AG20443 (cell line): ENCODE measurements at places on chromosomes 5 and 9.

DNA sequence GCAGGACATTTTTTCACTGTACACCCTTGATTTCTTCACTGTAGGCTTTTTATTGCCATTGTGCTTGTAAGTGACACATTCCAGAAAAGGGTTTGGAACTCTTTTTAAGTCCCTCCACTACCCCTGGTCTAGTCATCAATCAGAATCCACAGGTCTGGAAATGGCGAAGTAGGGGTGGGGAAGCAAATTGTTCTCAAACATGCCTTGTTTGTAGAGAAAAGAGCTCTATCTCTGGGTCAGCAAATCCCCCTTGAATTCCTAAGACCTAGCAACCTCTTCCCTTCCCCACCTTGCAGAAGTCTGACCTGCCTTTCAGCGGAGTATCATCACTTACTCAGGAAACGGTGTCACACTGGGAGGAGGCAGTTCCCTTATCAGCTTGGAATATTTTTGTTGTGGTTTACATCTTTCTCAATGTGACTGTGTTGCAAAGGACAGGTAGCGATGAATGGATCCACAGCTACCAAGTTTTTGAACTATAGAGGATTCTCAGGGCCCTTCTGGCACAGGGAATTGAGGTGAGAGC, 3.2 kb downstream of the SH3RF2 start:
- DNase-seq, result no peak

DNA sequence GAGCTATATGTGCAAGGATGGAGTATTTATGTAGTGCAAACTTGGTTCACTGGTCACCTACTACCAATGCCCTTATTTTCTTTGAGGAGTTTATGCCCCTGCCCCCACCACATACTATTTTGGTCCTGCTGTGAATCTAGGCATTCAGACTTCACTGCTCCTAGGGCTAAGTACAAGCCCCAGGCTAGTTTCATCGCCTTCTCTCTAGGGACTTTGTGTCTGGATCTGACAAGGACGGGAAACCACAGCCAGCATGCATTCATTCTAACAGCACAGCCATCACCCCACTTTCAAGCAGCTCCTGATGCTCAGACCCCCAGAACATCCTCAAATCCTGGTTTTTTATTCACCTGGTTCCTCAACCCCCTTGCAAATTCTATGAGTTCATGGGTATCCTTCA, 56.8 kb downstream of the DRD1 start:
- no peak for DNase-seq

- no peak for DNase-seq
Observed at GRCh38 chr5:34682926-34683623, 26.9 kb downstream of the RAI14 start.

DNA sequence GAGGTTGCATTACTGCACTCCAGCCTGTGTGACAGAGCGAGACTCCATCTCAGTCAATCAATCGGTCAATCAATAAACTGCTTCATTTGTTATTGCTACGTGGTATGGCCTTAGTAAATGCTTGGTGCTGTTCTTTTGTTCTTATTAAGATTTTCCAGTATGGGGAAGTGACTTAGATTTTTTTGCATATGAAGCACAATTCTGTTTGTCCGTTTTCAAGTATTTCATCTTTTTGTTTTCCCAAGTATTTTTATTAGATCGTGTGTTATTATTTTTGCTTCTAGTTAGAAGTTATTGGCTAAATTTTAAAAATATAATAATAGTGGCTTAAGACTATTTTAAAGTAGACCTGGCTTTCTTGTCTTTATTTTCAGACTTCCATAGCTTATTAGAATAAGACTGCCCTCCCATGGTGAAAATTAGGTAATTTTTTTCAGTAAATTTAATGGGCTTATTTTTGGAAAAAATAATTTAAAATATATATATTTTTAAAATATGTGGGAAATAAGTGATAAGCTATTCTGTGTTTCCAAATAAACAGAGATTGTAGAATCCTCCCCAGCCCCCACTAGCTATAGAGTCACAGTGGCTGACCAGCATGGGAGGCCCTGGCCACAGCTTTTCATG, 14.7 kb upstream of the OMD start:
- peak; percentile 22 for DNase-seq

- DNase-seq, result no peak
Observed at GRCh38 chr5:176171171-176171760, 67.0 kb upstream of the SIMC1 start.

DNA sequence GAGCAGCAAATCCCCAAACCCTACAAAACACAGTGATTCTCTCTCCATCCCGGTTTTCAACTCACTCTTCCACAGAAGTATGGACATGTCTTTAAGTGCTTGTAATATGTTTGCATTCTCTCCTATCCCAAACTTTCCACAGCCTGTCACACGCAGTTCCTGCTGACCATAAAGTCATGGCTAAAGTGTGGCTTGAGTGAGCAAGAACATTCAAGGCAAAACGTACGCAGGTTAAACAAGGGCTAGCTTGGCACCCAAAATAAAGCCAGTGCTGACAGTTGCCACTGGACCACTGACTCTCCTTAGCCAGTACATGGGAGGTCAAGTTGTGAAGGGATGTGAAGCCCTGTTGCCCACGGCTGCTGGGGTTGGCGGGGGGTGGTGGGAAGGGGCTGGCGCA, 211.1 kb upstream of the IRX1 start:
- DNase-seq, result no peak

DNA sequence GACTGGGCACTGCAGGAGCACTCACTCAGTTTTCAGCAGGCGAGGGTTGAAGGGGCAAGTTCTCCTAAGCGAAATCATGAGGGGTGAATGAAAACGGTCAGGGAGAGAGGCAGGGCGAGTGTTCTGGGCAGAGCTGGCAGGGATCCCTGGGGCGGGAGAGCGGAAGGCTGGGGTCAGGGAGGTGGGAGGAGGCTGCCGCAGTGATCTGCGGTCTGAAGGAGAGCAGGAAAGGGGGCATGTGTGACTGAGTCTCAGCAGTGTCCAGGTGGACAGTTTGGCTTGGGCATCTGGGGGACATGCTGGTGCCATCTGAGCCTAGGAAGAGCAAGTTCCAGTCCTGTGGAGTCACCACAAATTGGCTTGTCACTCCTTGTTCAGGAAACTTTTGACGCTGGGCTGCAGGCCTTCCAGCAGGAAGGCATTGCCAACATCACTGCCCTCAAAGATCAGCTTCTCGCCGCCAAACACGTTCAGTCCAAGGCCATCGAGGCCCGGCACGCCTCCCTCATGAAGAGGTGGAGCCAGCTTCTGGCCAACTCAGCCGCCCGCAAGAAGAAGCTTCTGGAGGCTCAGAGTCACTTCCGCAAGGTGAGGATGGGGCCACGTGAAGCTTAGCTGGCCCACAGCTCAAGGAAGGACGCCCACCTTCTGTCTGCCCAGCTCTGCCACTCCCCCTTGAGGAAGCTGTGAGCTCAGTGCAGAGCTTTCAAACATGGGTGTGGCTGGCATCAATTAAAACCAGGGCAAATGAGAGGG, 31.1 kb downstream of the DYNC2I2 start:
- DNase-seq, result peak; percentile 48

GRCh38 chr9:137236936-137237421, 4.1 kb upstream of the TUBB4B start:
- DNase-seq, result no peak

DNA sequence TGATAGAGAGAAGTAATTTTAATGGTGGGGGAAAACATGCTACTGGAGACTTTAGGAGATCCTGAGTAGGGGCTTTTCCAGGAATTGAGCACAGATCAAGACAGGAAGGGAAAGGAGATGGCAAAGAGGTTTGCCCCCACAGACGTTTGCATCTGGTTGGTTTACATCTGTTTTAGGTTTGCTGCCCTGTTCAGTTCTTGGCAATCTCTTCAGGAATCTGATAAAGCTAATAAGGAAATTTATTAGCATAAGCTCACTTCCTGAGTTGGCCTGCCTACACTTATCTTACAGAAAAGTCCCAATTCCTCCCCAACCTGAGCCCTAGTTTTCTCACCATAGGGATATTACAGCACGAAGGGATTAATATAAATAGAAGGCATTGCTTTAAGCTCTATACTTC, 3.4 kb upstream of the CFAP95 start:
- DNase-seq, result no peak

DNA sequence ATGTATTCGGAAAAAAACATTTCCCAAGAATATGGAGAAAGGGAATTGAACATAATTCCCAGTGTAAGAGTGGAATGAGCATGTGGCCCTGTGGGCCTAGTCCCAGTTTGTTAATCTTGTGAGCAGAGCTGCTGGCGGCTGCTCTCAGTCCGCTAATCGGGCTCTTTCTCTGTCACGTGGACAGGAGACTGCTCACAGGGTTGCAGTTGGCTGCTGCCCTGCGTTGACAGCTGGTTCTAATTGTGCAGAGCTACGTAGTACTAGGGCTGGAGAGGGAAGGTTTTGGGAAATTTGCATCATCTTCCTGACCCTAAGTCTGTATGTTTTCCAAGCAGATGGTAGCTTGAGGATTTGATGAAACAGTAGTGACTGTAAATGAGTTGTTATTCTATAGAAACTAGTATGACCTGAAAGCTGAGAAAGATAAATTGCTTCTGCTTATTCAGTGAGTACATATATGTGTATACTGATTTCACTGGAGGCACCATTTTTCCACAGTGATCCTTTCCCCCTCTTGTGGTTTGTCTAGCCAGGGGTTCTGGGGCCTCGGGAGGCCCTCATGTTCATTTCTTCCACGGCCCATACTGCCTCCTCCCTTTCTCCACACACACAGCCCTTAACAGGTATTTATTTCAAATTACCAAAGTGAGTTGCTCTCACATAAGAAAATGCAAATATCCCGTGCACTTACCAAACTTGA, 100.6 kb downstream of the ANGPTL2 start:
- peak; percentile 95 for DNase-seq

DNA sequence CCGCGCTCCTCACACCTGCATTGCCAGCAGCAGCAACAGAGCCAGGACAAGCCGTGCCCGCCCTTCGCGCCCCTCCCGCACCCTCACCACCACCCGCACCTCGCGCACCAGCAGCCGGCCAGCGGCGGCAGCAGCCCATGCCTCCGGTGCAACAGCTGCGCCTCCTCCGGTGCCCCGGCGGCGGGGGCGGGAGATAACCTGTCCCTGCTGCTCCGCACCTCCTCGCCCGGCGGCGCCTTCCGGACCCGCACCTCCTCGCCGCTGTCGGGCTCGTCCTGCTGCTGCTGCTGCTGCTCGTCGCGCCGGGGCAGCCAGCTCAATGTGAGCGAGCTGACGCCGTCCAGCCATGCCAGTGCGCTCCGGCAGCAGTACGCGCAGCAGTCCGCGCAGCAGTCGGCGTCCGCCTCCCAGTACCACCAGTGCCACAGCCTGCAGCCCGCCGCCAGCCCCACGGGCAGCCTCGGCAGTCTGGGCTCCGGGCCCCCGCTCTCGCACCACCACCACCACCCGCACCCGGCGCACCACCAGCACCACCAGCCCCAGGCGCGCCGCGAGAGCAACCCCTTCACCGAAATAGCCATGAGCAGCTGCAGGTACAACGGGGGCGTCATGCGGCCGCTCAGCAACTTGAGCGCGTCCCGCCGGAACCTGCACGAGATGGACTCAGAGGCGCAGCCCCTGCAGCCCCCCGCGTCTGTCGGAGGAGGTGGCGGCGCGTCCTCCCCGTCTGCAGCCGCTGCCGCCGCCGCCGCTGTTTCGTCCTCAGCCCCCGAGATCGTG, 517 bp downstream of the KCNN2 start:
- DNase-seq, result peak; percentile 21

DNA sequence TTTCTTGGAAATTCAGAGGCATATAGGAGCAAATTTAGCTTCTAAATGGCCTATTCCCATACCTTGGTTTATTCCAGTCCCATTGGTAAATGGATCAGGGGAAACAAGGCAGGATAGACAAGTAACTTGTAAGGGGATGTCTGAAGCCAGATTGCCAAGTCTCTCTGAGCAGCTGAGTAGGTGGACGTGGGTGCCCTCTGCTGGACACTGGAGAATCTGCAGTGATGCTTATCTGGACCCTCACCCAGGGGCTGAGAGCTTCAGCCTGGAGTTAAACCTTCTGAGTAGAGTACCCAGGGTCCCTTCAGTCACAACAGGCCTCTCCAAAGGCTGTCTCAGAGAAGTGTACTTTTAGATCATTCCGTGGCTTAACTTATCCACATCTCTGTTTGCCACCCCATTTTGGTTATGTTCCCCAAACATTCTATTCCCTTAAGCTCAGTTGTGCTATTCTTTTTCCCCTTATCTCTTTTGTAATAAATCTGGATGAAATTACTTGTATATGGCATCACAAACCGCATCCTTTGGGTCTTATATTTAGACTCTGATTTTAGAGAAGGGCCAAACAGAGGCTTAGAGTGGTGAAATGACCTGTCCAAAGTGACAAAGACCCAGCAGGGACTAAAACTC, 218.3 kb upstream of the GLRA1 start:
- peak; percentile 81 for DNase-seq

DNA sequence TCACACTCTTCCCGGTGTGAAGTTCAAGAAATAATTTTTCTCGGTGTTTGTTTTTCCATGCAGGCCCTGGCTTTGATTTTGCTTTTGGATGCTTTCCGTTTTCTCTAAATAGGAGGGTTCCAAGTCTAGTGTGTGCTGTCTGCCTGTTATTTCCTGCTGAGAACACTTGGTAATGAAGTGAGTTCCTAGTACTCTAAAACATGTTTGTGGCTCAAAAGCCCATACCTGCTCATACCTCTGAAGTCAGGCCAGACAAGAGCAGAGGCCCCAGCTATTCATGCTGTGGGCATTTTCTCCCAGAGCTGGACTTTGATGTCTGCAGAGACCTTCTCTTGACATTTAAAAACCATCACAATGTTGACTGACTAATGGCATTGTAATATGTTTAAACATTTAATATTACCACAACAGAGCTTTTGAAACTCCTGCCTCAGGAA, 211.2 kb downstream of the GOLPH3 start:
- DNase-seq, result peak; percentile 18

- DNase-seq, result peak; percentile 91
Observed at GRCh38 chr9:77433675-77434445, 214.3 kb downstream of the GNA14 start.

GRCh38 chr5:34571677-34572041, 84.5 kb upstream of the RAI14 start:
- DNase-seq, result peak; percentile 52

- peak; percentile 43 for DNase-seq
Observed at GRCh38 chr5:32512926-32513325, 68.4 kb upstream of the ZFR start.

- DNase-seq, result no peak
Observed at GRCh38 chr5:116451066-116451465, 123.6 kb downstream of the SEMA6A start.

DNA sequence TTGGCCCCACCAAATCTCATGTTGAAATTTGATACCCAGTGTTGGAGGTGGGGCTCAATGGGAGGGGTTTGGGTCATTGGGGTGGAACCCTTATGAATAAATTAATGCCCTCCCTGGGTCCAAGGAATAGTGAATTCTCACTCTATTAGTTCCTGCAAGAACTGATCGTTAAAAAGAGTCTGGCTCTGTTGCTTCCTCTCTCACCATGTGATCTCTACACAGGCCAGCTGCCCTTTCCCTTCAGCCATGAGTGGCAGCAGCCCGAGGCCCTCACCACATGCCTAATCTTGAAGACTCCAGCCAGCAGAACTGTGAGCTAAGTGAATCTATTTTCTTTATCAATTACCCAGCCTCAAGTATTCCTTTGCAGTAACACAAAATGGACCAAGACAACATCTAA, 106.0 kb downstream of the CAAP1 start:
- DNase-seq, result no peak

GRCh38 chr5:34411470-34412346, 244.4 kb upstream of the RAI14 start:
- DNase-seq, result peak; percentile 35

- DNase-seq, result no peak
Observed at GRCh38 chr9:120869726-120870125, 7.3 kb downstream of the PHF19 start.

GRCh38 chr9:30524311-30524710, 1860.1 kb upstream of the ACO1 start:
- no peak for DNase-seq
